A549 treated with AZD2906 at 1 μM for 4 hours (cell line): ENCODE measurements at places on chromosomes 11 and 22. TPM values are rescaled to one million over a fixed set of nuclear protein-coding genes. Genes with fewer than 3 reads are reported as not detected.

The ZNF214 gene
- 0.72 to 1.2 TPM (median 0.93 TPM) in 5 replicates for total RNA-seq

The YAP1 gene
- total RNA-seq = 58.6 to 69.9 TPM (median 69.0 TPM) in 5 replicates

The TTLL1 gene
- 2.0 to 3.3 TPM (median 2.5 TPM) in 5 replicates for total RNA-seq

The MFNG gene
- total RNA-seq = 0.70 to 1.7 TPM (median 1.4 TPM) in 5 replicates

The DNAJB7 gene
- not detected in 5 replicates for total RNA-seq

The OR4D11 gene
- total RNA-seq = not detected in 5 replicates

The SLC17A6 gene
- total RNA-seq = not detected in 5 replicates

The C22orf31 gene
- not detected in 5 replicates for total RNA-seq

The OR10D3 gene
- total RNA-seq = not detected in 5 replicates

The IFITM1 gene
- 0.26 to 0.37 TPM (median 0.29 TPM) in 5 replicates for total RNA-seq

The GGTLC3 gene
- total RNA-seq = not detected in 5 replicates

The MS4A4E gene
- not detected in 5 replicates for total RNA-seq

The DDI1 gene
- not detected in 5 replicates for total RNA-seq

The USH1C gene
- total RNA-seq = 0.74 to 1.5 TPM (median 1.0 TPM) in 5 replicates

The UBQLNL gene
- total RNA-seq = 0.02 TPM in 1 of 5 replicates, not detected in the others

The PPP2R1B gene
- total RNA-seq = 15.2 to 22.7 TPM (median 18.9 TPM) in 5 replicates

The CELSR1 gene
- total RNA-seq = 24.1 to 32.1 TPM (median 30.4 TPM) in 5 replicates

The NECTIN1 gene
- 8.2 to 10.6 TPM (median 9.2 TPM) in 5 replicates for total RNA-seq

The NOX4 gene
- not detected in 5 replicates for total RNA-seq

The KRTAP5-9 gene
- not detected in 5 replicates for total RNA-seq

The CCDC87 gene
- total RNA-seq = 0.34 to 0.58 TPM (median 0.49 TPM) in 5 replicates

The PTPMT1 gene
- 57.7 to 79.7 TPM (median 75.1 TPM) in 5 replicates for total RNA-seq

The SLC22A12 gene
- not detected in 5 replicates for total RNA-seq

The EML3 gene
- total RNA-seq = 19.9 to 26.0 TPM (median 22.0 TPM) in 5 replicates

The OR5A1 gene
- total RNA-seq = not detected in 5 replicates

The TP53I11 gene
- total RNA-seq = 33.3 to 45.3 TPM (median 44.4 TPM) in 5 replicates

The PDE2A gene
- 1.2 to 2.1 TPM (median 1.9 TPM) in 5 replicates for total RNA-seq

The OR52I2 gene
- not detected in 5 replicates for total RNA-seq

The KIRREL3 gene
- total RNA-seq = 9.0 to 11.2 TPM (median 10.4 TPM) in 5 replicates

The TTLL12 gene
- 21.8 to 27.3 TPM (median 25.6 TPM) in 5 replicates for total RNA-seq

The NXPE4 gene
- total RNA-seq = not detected in 5 replicates

The DNAJB13 gene
- 0.56 to 1.00 TPM (median 0.74 TPM) in 5 replicates for total RNA-seq

The KRTAP5-10 gene
- not detected in 5 replicates for total RNA-seq

The RFPL3 gene
- not detected in 5 replicates for total RNA-seq

The KRTAP5-2 gene
- total RNA-seq = not detected in 5 replicates

The C22orf42 gene
- not detected in 5 replicates for total RNA-seq

The BIK gene
- 1.7 to 2.5 TPM (median 2.0 TPM) in 5 replicates for total RNA-seq

The BTBD18 gene
- not detected in 5 replicates for total RNA-seq

The HORMAD2 gene
- not detected in 5 replicates for total RNA-seq

The MCM5 gene
- total RNA-seq = 62.2 to 95.3 TPM (median 79.5 TPM) in 5 replicates

The CEND1 gene
- total RNA-seq = 1.6 to 2.9 TPM (median 2.1 TPM) in 5 replicates

The STX3 gene
- 19.2 to 27.2 TPM (median 22.7 TPM) in 5 replicates for total RNA-seq

The KCTD14 gene
- 1.2 to 2.0 TPM (median 1.4 TPM) in 5 replicates for total RNA-seq

The IL17REL gene
- 0.02 to 0.08 TPM (median 0.04 TPM) in 5 replicates for total RNA-seq

The SERPING1 gene
- total RNA-seq = 0.74 to 1.3 TPM (median 0.90 TPM) in 5 replicates

The TMEM151A gene
- total RNA-seq = 2.0 to 4.1 TPM (median 3.7 TPM) in 5 replicates

The ENTHD1 gene
- not detected in 5 replicates for total RNA-seq

The OR51E1 gene
- total RNA-seq = not detected in 5 replicates

The OR51B5 gene
- total RNA-seq = not detected in 5 replicates

The OR5D16 gene
- total RNA-seq = not detected in 5 replicates

The MUC6 gene
- 0.05 TPM in 1 of 5 replicates, not detected in the others for total RNA-seq

The GNB1L gene
- 14.5 to 19.7 TPM (median 18.7 TPM) in 5 replicates for total RNA-seq

The FAT3 gene
- total RNA-seq = 0.15 to 0.38 TPM (median 0.25 TPM) in 5 replicates

The LMO2 gene
- total RNA-seq = 0.37 to 0.78 TPM (median 0.58 TPM) in 5 replicates

The PGA5 gene
- total RNA-seq = 0.08 TPM in 1 of 5 replicates, not detected in the others

The DEUP1 gene
- total RNA-seq = not detected in 5 replicates

The NRGN gene
- total RNA-seq = 6.2 to 11.3 TPM (median 11.0 TPM) in 5 replicates

The OR52N5 gene
- total RNA-seq = not detected in 5 replicates

The OR2AT4 gene
- total RNA-seq = not detected in 5 replicates
